ENCODE measurements at places on chromosomes 11 and 22.

GRCh38 chr11:414318-414857 lies 411 bp downstream of the SIGIRR start:
- no peak for DNase-seq

DNA sequence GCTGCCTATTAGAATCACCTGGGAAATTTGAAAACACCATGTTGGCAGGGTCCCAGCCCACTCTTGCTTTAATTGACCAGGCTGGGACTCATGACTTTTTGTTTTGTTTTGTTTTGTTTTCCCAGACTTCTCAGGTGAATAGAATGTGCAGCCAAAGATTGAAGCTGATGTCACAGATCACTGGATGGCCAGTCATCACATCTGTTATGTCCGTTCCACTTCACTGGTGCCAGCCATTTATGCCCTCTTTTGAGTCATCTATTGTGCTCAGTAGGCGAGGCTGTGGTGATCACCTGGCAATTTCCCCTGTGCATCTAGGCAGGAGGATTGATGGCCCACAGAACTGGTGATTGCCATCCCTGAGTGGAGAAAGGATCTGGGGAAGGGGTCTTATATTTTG lies 297.3 kb downstream of the INSC start:
- no peak for DNase-seq

GRCh38 chr11:71447791-71448256 lies 369 bp downstream of the DHCR7 start:
- DNase-seq = no peak

- no peak for DNase-seq
Measured at GRCh38 chr11:67646535-67647336, 3.8 kb downstream of the ACY3 start.

GRCh38 chr11:86555401-86555800 lies 117.0 kb downstream of the ME3 start:
- no peak for DNase-seq

DNA sequence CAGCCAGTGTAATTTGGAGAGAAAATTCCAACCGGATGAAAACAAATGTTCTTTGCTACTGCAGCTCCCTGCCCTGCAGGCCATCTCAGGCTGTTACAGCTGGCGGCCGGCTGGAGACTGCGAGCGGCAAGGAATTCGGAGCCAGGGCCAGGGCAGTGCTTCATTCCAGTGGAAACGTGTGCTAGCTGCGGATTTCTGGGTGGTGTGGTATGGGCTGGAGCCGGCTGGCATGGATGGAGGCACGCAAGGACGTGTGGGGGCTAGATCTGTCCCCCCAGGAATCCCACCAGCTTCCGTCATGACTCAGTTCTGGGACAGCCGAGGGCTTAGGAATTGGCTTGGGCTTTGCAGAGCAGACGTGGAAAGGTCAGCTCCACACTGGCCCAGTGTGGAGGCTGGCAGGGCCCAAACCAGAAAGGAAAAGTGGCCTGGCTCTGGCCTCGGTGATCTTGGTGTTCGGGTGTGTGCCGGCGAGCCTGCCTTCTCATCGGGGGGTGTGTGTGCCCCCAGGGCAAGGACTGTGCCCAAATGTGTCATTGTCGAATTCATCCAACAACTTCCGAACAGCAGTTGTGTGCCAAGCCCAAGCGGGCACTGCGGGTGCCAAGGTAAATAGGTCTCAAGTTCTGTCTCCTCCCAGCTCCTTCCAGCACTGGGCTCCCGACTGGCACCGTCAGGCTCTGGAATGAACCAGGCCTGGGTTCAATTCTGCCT lies 48.1 kb upstream of the SHISAL1 start:
- DNase-seq = no peak

- DNase-seq = no peak
Measured at GRCh38 chr11:119787074-119787461, 58.1 kb upstream of the NECTIN1 start.

GRCh38 chr11:106473089-106473722 lies 395.7 kb downstream of the AASDHPPT start:
- DNase-seq = no peak

DNA sequence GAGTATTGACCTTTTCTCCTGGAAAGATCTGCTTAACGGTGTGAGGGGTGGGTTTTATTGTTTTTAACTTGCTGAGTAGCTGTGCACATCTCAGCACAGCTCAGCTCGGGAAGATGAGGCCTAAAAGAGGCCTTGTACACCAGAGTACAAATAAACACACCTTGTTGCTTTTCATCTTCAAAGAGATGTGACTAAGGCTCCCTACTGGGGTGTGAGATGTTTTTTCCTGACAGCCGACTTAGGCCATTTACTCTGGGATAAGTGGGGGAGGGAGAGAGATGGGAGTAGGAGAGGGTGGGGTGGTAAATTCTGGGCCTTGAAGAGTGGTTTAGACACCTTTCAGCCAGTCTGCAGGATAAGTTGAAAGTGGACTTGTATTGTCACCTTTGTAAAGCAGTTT lies 2.9 kb downstream of the LDLRAD3 start:
- DNase-seq = no peak

GRCh38 chr11:92707665-92708064 lies 261.8 kb upstream of the MTNR1B start:
- no peak for DNase-seq

GRCh38 chr22:22449819-22450218 lies 58.7 kb downstream of the ZNF280B start:
- no peak for DNase-seq

DNA sequence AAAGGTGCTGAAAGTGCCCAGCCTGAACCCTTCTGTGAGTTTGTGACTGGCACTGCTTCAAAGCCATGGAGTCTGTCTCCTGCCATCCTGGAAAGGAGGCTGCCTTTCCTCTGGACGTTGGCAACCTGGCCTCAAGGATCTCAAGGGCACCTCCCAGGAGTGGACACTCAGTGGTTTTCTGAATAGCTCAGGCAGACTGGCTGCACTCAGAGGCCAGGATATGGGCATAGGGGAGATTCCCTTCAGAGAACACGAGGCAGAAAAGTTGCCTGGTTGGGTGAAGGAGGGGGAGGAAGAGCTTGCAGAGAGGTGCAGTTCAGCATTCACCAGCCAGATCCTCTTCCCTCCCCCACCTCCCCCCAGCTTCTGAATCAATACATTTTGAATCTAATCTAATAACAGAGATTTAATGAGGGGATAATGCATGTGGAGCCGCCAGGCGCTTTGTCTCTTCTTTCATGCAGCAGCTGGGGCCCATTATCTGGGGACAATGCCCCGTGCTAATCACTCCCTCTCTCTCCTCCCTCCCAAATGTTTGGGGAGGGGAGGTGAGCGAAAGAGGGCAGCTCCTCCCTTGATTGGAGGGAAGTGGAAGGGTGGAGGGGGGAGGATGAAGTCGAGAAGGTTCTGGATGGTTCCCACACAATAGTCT lies 17.7 kb downstream of the HTR3A start:
- no peak for DNase-seq

DNA sequence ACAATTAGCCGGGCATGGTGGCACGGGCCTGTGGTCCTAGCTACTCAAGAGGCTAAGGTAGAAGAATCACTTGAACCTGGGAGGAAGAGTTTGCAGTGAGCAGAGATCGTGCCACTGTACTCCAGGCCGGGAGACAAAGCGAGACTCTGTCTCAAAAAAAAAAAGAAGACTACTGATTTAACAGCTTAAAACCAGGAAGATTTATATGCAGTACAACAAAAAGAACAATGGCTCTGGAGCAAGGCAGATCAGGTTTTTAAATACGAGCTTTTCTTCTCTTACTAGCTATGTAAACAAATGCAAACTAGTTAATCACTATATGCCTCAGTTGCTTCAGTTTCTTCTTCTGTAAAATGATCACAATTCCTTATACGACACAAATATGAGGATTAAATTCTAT lies 6.9 kb downstream of the FAM168A start:
- DNase-seq = no peak

GRCh38 chr22:47192651-47193437 lies 430.4 kb downstream of the TBC1D22A start:
- no peak for DNase-seq

DNA sequence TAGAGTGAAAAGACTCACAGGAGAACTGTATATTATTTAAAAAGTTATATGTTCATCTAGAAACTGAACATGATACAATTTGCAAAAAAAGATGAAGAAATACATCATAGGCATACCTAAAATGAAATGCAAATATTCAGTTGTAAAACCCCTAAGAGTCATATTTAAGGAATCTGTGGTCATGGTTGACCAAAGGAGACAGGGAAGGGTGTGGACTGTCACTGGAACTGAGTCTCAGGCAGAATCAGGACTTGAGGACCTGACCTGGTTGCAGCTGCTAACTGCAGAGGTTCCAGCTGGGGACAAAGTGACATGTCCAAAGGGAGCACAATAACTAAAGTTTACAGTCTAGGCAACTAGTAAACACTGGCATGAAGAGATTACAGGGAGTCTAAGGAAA lies 211.3 kb upstream of the RAG2 start:
- DNase-seq = no peak

DNA sequence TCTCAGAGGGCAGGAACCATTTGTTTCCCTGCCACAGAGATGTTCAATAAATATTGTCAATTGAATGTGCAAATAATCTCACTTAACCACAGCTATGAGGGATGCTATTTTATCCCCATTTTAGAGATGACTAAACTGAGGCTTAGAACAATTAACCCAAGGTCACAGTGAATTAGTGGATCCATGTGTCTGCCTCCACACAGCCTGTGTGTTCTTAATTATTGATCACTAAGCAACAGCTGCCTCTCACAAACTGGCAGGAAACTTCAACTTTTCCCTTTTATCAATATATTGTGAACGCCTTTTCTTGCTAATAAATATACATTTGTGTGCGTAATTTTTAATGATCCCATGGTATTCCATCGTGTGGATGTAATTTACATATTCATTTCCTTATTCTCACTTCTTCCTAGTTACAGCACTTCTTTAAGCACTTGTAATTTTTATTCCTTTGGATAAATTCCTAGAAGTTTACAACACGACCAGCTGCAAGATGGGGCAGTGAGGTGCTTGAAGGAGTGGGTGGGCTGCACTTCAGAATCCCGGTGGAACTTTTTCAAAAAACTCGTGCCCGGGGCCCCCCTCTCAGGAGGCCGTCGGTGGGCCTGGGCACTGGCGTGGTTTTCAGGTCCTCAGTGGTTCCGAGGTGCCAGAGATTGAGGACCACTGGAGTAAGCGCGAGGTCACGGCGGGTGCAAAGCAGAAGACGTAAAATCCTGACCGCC lies 915 bp upstream of the SREBF2 start:
- DNase-seq = no peak

DNA sequence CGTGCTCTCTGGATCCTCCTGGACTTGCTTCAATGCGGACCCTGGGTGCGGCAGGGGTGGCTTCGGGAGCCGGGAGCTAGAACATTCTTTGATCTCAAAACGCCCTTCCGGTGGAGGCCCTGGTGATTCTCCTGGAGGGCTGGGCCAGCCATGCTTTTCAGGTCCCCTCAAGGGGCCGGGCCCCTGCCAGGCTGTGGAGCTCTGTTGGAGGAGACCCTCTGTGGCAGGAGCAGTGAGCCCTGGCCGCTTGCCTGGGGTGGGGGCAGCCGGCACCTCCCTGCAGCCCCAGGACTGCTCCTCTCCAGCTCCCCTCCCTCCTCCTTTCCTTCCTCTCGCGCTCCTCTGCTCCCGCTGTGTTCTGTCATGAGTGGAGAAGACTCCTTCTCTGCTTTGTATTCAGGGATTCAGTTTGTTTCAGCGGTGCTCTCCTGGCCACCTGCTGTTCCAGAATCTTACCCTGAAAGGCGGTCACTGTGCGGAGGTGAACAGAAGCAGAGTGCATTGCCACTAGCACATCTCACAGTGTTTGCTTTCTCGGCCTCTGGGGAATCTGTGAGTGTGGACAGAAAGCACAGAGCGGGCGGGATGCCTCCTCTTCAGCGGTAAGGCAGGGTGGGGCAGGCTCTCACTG lies 289.1 kb downstream of the TBC1D22A start:
- DNase-seq = no peak

GRCh38 chr22:19455585-19456370 lies 8.3 kb upstream of the C22orf39 start:
- DNase-seq = no peak

DNA sequence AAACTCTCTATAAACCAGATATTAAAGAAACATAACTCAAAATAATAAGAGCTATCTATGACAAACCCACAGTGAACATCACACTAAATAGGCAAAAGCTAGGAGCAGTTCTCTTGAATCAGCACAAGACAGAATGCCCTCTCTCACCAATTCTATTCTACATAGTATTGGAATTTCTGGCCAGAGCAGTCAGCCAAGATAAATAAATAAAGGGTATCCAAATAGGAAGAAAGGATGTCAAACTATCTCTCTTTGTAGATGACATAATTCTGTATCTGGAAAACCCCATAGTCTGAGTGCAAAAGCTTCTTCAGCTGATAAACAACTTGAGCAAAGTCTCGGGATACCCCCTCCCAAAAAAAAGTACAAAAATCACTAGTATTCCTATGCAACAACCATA lies 359.8 kb downstream of the LRRC4C start:
- DNase-seq = no peak

- no peak for DNase-seq
Measured at GRCh38 chr11:111976767-111977145, 39.6 kb downstream of the DIXDC1 start.

DNA sequence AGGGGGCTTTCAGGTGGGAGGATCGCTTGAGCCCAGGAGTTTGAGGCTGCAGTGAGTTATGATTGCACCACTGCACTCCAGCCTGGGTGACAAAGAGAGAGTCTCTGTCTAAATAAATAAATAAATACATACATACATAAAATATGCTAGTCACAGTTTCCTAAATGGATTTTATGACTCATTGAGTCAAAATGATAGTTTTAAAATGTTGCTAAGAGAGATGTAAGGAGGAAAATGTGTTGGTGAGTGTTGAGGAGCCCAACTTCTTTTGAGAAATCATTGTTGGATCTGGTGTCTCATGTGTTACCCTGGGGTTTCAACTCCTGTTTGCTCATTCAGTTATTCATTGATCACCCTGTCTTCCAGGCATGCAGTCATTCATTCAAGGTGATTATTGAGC lies 21.0 kb downstream of the PARVB start:
- no peak for DNase-seq

DNA sequence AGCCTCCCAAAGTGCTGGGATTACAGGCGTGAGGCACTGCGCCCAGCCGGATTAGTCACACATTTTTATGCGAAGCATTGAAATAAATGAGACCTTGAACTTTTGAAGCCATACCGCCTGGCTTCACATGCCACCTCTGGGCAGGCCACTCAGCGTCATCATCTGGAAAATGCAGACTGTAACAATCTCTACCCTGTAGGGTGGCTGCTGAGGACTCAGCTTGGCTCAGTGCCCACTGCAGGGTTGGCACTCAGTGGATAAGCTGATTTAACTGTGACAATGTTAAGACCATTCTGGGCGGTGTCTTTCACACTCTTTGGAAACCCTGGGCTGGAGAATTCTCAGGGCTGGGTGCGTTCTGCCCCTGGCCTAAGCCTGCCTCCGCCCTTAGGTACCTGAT lies 8.5 kb downstream of the SH3BP1 start:
- DNase-seq = no peak

GRCh38 chr11:34433899-34434298 lies 4.8 kb upstream of the CAT start:
- no peak for DNase-seq

GRCh38 chr11:105215528-105215927 lies 76.0 kb upstream of the CARD18 start:
- DNase-seq = no peak

GRCh38 chr22:41034706-41035105 lies 57.7 kb upstream of the EP300 start:
- DNase-seq = no peak

- DNase-seq = no peak
Measured at GRCh38 chr22:27786291-27786932, 15.1 kb downstream of the MN1 start.

Measured in stimulated activated CD8-positive, alpha-beta memory T cell treated with anti-CD3 and anti-CD28 coated beads, Interleukin-7, amount 100 ng/mL, for 1 hour (primary cell).